Activated T-cell treated with anti-CD3 and anti-CD28 coated beads, Interleukin-2, amount 50 U/mL, for 24 hours (primary cell): ENCODE measurements at places on chromosomes 7 and 10.

- no peak for DNase-seq
Measured at GRCh38 chr10:21387868-21388267, 137.6 kb downstream of the SKIDA1 start.

DNA sequence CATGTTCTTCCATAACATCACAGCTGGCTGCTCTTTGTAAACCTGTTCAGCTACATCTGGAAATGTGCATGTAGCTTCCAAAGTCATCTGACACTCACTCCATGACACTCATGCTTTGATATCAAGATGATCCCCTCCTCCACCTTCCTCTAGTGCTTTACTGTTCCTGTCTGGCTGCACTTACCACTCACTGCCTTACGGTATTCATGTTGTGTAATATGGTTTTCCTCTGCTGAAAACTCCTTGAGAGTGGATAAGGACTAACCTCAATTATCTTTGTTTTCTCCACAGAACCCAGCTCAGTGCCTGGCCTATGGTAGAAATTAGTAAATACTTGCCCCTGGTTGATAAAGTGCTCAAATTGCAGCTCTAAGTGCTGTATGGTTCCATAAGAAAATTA lies 483.9 kb downstream of the HTR7 start:
- no peak for DNase-seq

DNA sequence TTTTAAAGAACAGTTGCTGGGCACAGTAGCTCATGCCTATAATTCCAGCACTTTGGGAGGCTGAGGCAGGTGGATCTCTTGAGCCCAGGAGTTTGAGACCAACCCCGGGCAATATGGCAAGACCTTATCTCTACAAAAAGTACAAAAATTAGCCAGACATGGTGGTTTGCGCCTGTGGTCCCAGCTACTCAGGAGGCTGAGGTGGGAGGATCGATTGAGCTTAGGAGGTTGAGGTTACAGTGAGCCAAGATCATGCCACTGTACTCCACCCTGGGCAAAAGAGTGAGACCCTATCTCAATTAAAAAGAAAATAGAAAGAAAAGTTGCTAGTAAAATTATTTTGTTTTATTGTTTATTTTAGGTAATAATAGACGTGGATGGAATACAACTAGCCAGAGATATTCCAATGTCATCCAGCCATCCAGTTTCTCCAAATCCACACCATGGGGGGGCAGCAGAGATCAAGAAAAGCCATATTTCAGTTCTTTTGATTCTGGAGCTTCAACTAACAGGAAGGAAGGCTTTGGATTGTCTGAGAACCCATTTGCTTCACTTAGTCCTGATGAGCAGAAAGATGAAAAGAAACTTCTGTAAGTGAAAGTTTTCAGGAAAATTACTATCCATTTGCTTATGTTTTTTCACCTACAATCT lies 3.0 kb downstream of the NUP42 start:
- no peak for DNase-seq

DNA sequence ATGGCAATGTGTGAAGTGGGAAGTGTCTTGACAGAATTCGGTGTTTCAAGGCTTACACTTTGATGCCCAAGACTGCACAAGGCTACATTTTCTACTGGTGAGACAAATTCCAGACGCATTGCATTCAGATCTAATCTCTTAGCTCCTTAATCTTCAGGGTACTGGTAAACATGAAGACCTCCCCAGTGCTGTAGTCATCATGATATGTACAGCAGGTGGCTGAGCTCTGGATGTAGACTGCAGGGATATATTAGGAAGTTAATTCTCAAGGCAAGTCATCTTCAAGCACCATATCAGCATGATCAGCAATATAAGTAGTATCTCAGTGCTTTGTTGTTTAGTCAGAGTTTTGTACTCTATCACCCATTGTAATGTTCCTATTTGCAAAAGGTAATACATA lies 61.8 kb downstream of the IKZF1 start:
- no peak for DNase-seq

- no peak for DNase-seq
Measured at GRCh38 chr7:42414941-42415505, 178.0 kb upstream of the GLI3 start.

- DNase-seq: no peak
Measured at GRCh38 chr10:54993148-54993547, 192.1 kb upstream of the PCDH15 start.

- no peak for DNase-seq
Measured at GRCh38 chr7:105296491-105296890, 92.2 kb downstream of the SRPK2 start.

- no peak for DNase-seq
Measured at GRCh38 chr10:28558923-28559508, 26.1 kb downstream of the WAC start.

- DNase-seq: no peak
Measured at GRCh38 chr10:117398029-117398428, 22.8 kb upstream of the PDZD8 start.

DNA sequence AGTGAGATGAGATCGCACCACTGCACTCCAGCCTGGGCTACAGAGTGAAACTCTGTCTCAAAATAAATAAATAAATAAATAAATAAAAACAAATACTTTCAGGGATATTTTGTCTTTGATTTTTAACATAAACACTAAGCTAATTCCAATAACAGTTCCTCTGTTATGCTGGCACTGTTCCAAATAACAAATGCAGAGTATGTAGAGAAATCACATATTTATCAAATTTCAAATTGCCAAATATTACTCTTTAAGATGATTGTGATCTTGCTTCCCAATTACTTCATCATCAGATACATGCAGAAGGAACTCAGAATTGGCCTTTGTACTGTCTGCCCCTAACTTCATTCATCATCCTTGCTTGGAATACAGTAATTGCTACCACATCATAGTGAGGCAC lies 19.7 kb downstream of the FAM24A start:
- DNase-seq: no peak

GRCh38 chr10:132450466-132450824 lies 53.4 kb downstream of the PWWP2B start:
- no peak for DNase-seq

DNA sequence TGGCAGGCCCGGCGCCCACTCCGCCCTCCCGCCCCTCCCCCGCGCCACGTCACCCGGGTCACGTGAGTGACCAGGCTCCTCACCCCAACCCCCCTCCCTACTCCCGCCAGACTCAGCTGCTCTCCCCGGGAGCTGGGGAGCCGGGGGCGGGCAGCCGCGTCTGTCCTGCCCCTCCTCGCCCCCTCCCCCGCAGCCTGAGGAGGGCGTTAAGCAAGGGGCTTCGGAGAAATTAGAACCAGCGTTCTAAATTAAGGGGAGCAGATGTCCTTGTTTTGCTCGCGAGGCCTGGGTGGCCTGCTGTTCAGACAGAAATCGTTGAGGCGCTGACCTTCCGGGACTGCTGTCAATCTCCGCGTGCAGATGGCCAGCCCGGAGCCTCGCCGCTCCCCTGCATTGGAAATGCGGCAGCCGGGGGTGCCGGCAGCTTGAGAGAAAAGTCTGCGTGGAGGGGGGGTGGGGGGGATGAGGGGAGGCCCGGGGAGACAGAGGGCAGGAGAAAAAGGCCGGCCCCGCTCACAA lies 102.2 kb upstream of the ZNF438 start:
- DNase-seq: peak; percentile 81

DNA sequence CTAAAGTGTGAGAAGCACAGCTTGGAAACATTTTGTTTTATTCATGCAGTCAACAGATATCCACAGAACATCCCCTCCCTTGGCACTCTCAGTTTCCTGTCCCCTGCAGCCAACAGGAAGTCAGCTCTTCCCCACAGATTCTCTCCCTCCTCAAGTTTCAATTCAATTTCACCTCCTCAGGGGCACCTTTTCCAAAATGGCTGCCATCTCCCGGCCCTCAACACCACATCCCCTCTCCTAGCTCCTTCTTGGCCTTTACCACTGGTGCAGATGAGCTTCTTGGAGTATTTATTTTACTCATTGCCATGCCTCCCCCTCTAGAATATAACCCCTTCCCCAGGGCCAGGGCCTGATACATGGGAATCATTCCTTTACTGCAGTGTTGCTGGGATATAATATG lies 94.0 kb downstream of the WDR11 start:
- DNase-seq: no peak

DNA sequence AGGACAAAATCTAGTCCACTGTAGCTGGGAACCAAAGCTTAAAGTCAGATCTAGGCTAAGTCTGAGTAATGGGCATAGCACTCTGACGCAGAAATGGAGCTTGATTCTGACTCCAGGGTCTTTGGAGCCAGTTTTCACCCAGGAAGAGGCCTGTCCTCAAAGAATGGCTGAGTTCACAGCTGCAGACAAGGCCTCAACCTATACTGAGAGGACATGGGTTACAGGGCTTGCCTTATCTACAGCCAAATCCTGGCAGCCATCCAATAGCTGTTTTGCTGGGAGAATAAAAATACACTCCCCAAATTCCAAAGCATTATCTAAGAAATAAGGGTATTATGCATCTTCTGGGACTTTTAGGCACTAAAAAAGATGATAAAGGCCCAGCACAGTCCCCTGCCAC lies 154.8 kb downstream of the RAPGEF5 start:
- DNase-seq: no peak

DNA sequence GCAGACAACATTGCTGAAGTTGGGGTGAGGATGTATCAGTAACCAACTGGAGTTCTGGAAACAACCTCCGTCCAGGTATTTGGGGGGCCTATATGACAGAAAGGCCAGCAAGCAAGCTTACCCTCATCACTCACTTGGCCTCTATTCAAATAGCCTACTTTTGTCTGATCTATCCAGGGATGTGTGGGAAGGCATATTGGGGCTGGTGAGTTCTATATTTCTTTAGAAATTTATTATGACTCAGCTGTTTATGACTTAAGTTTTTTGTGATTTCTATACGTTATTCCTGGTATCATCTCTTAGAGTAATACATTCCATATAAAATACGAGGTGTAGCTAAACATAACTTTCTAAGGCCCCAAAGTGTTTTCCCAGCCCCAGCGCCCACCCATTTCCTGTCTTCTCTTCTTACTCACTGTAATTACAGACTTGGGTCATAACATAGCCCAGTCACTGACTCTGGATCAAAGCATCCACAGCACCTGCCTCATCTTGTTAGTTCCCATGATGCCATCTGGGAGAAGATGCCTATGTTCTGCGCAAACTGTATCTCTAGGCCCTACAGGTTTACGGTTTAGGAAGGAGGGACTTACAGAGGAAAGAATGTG lies 18.1 kb downstream of the GARS1 start:
- no peak for DNase-seq

- no peak for DNase-seq
Measured at GRCh38 chr7:33874943-33875342, 30.4 kb upstream of the BMPER start.
